ENCODE measurements at places on chromosomes 6 and 20. TPM values are rescaled to one million over a fixed set of nuclear protein-coding genes. Genes with fewer than 3 reads are reported as not detected.

Gene SSTR4
- total RNA-seq: not detected

Gene EMILIN3
- total RNA-seq: under 0.01 TPM

DNA sequence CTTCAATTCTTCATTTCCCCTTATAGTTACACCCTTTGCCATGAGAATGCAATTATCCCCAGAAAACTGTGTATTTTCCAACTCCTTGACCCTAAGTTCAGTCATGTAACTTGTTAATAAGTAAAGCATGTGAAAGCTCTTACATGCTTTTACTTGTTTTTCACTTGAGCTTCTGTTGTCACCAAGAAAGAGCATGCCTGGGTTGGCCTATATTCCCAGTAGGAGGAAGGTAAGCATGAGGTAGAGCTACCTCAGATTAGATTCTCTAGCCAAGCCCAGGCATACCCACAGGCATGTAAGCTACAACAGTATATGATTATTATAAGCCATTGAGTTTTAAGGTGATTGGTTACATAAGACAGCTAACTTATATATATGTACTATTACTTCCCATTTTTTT, 101.7 kb upstream of the SMLR1 start:
- DNase-seq: no peak

DNA sequence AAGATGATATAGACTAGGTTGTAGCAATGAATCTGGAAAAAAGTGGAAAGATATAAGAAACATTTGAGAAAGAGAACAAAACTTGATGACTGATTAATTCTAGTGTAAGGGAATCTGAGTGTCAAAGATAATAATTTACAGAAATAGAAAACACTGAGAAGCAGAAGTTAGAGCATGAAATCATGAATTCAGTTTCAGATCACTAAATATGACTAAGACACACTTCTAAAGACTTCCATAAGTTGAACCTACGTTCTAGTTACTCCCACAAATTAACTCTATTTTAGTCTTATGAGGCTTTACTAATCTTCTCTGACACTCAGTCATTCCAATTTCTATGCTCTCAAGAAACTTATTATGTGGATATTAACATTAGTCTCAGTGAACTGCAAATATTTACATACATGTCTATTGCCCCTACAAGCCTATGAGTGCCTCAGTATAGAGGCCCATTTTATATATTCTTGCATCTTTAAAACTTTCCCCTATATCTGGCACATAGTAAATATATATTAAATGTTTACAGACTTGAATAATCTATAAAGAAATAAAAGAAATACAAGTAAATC, 30.4 kb downstream of the IBTK start:
- no peak for DNase-seq

GRCh38 chr6:52049252-52050050, 38.0 kb downstream of the PKHD1 start:
- peak; percentile 37 for DNase-seq

GRCh38 chr6:37845930-37846329, 26.4 kb downstream of the ZFAND3 start:
- DNase-seq: peak; percentile 38

DNA sequence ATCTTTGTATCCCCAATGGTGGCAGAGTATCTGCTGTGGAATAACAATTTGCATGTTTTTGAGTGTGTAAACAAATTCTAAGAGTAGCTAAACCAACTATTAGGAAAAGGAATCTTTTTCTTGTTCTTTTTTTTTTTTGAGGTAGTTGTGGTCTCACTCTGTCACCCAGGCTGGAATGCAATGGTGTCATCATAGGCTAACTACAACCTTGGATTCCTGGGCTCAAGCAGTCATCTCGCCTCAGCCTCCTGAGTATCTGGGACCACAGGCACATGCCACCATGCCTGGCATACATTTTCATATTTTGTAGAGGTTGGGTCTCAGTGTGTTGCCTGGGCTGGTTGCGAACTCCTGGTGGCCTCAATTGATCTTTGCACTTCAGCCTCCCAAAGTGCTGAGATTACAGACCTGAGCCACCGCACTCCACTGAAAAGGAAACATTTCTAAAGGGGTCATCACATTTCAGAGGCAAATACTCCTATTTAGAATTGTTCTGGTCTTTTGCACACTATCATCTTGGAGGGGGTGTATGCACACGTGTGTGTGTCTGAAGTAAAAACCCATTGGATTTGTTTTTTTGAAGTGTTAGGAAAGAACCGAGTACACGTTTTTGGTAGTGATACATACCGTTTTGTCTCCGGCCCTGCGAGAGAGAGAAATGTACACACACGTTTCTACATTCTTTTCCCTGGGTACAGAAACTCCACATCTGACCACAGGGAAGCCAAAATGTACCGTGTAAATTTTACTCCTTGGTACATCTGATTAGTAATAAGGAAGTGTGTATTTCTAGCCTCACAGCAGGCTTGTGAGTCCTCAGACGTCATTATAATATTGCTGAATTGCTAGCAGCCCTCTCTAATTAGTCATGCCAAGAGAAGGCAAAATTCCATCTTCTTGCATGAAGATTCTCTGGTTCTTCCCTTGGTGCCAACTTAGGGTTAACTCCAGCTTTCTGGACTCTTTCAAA, 183.6 kb downstream of the JARID2 start:
- peak; percentile 70 for DNase-seq
